ENCODE measurements at places on chromosomes 3 and 15.

DNA sequence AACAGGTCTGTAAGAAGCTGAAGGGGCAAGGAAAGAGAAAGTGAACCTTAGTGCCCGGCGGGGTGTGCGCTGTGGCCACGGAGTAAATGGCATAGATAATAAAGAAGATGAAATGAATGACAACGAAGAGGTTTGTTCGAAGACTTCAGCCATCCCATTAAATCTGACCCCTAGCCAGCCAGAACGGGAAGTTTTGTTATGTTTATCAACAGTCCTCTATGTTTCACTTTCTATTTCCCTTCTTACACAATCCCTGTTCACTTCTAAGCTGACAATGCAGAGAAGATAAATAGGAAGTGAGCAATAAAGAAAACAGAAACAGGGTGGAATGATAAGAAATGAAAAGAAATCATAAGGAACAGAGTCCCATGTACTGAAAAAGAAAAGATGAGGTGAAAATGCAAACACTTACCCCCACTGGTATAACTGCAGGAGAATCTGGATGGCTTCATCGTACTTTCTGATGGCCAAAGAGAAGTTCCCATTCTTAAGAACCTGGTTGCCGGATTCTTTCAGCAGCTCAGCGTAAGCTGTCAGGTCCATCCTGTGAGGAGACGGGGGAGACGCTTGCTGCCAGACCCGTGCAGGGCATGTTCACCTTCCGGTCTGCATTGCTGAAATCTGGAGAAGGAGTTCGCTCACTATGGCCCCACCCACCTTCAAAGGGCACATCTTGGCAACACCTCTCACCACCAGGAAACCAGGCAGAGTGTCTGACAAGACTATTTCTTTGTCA is 36.8 kb downstream of the TRANK1 start:
- no peak for DNase-seq

DNA sequence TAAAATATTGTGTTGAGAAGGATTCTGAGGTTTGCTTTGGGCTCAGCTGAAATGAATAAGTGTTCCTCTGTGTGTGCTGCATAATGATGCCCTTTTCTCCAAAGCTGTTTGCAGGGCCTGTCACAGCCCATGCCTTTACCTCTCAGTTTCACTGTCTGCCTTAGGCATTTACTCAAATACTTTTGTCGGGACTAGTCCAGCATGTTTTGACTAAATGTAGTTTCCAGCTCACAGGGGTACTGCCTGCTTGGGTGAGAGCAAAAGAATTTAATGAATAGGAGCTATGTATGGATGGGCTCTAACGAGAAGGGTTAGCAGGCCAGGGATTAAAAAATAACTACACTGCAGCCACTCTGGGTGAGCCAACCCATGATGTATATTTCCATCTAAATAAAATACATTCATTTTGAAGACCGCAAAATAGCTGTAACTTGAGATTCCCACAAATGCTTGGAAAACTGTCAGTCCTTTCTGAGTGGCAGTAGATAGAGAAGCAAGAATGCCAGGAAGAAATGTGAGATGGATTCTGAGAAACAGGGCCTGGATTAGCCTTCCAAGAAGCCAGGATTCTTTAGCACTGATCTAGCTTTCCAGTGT is 549.2 kb upstream of the TBL1XR1 start:
- DNase-seq, result no peak

- no peak for DNase-seq
Observed at GRCh38 chr3:120111898-120112297, 17.7 kb upstream of the GSK3B start.

- DNase-seq, result no peak
Observed at GRCh38 chr15:91471468-91471867, 371.4 kb downstream of the SV2B start.

DNA sequence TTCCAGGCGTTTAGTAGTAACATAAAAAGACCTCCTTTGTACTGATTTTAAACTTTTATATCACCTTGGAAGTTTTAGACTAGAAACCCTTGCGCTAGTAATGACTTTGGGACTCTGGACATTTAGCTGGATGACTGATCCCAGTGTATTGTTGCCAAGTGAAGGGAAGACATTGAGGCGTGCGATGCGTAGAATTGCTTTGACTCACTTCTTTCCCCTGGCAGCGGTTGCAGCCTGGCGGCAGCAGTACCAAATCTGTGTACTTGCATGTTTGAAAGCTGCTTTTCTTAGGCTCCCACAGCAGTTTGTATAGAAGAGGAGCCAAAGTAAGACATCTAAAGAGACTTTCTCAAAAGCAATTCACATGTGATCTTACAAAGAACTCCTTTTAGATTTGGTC is 151.6 kb downstream of the BBX start:
- no peak for DNase-seq

DNA sequence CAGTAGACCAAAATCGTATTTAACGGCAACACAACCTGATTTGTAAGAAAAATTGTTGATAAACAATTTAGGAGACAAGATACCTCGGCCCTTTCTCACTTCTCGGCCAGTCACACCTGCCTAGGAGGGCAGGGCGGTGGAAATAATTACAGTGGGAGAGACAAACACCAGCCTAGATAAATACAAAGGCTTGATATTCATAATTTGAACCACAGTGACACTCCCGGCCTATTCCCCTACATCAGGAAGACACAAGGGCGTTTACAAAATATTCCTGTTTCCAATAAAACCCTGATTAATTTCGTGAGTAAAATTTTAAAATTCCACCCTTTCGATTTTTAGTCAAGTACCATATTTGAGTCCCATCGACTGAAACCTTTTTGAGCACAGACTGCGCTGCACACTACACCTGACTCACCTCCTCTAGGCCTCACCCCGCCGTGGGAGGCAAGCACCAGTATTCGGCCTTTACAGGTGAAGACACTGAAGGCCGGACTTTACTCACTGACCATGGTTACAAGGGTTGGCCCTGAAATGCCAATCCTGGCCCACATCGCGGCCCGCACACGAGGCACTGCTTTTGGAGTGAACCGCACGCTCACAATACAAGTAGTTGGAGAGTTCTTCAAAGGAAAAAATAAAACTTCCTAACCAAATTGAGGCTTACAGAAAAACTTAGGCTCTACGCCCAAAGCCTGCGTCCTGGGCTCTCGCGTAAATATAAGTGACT is 794 bp downstream of the ARPP19 start:
- DNase-seq, result no peak

GRCh38 chr3:48278884-48279559 is 38.1 kb downstream of the ZNF589 start:
- no peak for DNase-seq

- DNase-seq, result no peak
Observed at GRCh38 chr15:60683156-60683555, 204.2 kb upstream of the ICE2 start.
